ENCODE measurements at places on chromosomes 2 and 18.

DNA sequence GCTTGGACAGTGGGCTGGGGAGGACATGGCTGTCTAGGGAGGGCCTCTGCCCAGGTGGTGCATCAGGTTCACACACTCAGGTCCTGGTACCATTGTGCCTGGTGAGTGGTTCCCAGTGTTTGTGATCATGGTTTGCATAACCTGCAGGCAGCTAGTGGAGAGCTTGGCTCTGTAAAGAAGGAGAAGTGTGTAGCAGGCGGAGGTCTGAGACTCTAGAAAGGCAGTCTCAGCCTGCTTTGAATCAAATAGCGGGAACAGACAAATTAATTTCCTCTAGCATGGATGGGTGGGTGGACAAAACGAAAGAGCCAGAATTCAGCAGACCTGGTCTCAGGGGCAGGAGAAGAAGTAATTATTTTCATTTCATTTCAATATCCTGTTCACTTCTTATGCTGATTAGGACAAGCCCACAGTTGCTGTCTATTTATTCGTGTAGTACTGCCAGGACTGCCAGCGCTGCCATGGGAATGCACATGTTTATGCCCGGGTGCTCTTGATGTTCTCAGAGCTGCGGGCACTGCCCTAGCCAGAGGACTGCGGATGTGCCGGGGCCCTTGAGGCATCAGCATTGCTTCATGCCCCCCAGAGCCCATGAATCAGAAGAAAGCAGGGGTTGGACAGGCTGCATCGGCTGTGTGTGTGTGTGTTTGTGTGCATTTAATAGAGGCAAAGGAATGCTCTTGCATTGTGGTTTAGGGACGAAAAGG is 45.4 kb upstream of the DLX2 start:
- no peak for DNase-seq

- no peak for DNase-seq
Observed at GRCh38 chr2:121774235-121774634, 18.8 kb downstream of the TSN start.

DNA sequence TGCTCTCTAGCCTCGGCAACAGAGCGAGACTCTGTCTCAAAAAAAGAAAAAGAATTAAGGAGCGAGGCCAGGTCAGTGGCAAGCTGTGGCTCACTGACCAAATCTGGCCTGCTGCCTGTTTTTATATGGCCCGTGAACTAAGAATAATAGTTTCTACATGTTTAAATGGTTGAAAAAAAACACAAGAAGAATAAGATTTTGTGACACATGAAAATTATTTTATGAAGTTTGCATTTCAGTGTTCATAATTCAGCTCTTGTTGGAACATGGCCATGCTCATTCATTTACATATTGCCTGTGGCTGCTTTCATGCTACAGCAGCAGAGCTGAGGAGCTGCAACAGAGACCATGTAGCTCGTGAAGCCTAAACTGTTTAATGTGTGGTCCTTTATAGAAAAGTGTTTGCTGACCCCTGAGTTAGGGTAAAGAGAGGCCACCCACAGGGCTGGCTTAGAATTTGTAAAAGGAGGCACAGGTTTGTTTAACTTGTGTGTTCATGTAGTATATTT is 59.5 kb downstream of the MFSD6 start:
- no peak for DNase-seq

DNA sequence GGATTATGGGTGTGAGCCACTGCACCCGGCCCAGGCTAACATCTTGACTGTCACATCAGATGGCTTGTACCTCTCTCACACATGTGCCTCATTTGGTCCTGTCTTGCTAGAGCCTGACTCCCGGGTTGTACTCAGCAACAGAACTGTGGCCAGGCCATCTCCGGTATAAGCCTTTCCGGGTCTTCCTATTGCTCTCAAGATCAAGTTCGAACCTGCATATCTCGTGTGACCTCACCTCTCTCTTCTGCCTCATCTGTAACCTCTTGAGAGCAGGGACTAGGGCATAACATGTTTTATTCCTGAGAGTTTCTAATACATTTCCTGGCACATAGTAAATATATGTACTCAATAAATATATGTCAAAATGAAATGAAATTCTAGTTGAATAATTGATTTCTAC is 114.0 kb downstream of the ACAA2 start:
- no peak for DNase-seq

DNA sequence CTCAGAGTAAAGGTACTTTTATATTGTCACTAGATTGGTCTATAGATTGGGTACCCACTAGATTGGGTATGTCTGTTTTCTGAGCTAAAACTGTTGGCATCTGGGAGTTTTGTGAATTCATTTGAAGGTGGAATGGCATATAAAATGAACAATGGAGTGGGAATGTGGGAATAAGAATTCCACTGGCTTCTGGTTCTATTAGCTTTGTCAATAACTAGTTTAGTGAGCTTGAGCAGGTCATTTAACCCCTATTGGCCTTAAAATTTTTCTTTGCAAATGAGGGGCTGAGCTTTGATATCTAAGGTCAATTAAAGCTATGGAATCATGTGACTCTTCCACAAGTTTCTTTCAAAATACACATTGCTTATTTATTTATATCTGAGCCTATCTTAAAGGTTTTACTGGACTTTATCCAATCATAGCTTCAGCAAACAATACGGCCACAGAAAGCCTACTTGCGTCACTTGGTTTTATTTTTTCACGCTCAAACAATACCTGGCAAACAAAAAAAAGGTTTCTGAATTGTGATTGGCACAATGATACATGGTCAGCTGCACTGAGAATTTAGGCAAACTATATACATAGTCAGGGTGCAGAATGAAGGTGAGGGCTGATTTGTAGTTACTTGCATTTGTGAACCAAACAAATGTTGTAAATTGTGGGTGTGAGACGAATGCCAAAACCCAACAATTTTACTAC is 28.8 kb upstream of the ITPRID2 start:
- no peak for DNase-seq

GRCh38 chr2:39228413-39229209 is 15.2 kb downstream of the CDKL4 start:
- DNase-seq = no peak

DNA sequence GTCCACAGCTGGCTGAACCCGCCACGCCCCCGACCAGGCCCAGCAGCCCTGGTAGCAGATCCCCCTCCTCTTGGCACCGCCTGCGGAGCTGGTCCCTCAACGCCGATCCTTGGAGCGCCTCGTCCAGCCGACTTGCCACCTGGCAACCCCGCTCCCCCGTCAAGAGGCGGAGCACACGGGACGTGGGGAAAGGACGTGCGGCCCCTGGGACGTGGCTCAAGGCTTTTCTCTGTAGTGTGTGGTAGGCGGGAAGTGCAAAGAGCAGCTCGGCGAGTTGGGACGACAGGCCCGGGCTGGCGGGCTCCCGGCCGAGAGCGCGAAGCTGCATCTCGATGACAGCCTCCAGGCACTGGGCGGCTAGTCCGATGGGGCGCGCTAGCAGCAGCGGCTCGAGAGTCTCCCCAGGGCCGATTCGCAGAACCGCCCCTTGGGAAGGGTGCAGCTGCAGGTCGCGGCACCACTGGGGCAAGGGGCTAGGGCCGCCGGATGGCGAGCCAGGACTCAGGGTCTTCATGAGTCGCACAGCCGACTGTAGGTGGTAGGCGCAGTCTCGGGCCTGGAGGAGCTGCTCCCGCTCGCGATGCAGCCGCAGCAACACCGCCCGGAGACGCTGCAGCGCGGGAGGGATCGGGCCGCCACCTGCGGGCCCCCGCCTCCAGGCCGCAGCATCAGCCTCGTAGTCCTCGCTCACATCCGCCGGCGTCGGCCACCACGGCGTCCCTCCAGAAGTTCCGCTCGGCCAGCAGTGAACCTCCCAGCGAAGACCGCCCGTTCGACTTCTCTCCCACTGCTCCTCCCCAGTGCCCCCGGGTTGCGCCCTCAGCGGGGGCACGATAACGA is 617 bp downstream of the CCDC142 start:
- DNase-seq = no peak

- DNase-seq = no peak
Observed at GRCh38 chr2:86073225-86073624, 32.5 kb downstream of the POLR1A start.

GRCh38 chr2:75022516-75022915 is 64.1 kb downstream of the POLE4 start:
- no peak for DNase-seq

- DNase-seq = no peak
Observed at GRCh38 chr2:788227-789032, 111.2 kb upstream of the TMEM18 start.

DNA sequence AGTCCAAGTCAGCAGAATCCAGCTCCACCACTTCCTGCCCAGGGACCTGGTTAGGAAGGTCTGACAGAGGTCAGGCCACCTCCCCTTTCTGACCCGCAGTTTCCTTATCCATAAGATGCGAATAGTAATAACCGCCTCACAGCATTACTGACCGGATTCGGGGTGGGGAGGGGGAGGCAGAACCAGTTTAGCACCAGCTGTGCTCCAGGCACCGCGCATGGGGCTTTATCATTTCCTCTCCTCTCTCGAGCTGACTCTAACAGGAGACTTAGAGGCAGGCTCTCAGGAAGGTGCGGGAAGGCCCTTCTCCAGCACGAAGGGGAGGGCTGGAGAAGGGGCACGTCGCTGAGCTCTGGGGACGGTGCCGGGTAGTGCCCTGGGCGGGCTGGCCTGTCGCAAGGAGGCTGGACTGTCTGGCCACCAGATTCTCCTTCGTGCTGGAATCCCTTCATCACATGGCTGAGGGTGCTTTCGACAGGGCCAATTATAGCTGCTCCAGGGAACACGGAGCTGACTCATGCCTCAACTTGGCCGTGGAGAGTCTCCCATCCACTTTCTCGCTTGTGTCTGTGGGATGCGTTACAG is 5.7 kb downstream of the EHD3 start:
- no peak for DNase-seq

DNA sequence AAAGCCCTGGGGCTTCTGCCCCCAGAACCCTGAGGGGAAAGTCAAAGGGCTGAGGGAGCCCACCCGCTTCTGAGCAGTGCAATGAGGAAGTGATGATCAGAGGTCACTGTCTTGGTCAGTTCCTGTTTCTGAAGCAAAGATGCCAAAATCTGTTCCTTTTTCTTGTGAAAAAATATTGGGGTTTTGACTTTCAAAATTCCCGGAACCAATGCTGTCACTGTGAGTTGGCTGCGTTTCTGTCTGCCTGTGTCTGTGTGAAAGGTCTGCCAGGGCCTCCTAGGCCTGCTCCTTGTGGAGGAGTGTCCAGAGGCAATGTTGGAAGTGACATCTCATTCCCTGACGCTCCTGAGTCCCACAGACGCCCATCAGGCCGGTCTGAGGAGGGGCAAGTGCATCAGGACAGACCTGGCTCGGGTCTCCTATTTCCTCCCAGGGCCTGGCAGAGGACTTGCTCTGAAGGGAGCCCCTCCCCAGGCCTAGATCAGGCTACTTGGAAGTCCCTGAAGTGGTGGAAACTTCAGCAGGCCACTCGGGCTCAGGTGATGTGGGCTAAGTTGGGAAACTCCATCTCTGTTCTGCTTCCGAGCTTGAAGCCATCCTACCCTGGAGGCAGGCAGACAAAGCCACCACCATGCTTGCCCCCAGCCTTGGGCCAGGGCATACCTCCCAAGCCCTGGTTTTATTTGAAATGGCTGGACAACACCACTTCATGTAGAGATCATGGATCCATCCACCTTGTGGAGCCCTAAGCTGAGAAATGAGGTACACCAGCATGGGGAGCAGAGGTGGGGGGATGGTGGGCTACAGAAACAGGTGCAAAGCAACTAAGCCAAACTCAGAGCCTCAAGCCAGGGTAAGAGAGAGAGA is 51.0 kb downstream of the PKDCC start:
- DNase-seq = no peak

DNA sequence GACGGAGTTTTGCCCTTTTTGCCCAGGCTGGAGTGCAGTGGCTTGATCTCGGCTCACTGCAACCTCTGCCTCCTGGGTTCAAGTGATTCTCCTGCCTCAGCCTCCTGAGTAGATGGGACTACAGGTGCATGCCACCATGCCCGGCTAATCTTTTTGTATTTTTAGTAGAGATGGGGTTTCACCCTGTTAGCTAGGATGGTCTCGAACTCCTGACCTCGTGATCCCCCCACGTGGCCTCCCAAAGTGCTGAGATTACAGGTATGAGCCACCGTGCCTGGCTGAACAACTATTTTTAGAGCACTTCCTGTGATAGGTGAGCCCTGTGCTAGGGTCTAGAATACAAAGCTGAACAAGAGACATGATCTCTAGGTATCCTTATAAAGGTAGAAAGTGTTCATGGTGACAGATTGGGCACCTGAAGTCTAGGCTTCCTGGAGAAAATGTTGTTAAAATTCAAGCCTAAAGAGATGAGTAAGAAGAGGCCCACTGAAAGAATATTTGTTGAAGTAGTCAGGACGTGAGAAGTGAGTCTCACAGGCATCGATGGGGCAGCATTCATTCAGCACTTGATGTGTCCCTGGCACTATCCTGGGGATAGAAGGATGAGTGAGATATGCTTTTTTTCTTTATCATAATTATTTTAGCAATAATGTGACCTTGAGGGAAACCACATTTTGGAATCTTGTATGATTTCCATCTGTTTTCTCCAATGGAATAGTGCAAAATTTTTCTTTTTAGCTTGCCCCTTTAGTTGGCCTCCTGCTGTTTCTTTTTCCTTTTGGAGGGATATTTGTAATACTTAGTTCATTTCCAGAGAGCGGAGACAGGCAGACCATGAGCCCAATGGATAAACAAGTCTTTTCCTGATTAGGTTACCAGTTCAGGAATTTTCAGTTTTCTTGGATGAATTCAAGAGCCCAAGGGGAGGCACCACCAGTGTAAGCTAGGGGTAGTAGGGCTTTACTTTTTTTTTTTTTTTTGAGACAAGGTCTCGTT is 5.1 kb downstream of the ZNF236 start:
- no peak for DNase-seq

DNA sequence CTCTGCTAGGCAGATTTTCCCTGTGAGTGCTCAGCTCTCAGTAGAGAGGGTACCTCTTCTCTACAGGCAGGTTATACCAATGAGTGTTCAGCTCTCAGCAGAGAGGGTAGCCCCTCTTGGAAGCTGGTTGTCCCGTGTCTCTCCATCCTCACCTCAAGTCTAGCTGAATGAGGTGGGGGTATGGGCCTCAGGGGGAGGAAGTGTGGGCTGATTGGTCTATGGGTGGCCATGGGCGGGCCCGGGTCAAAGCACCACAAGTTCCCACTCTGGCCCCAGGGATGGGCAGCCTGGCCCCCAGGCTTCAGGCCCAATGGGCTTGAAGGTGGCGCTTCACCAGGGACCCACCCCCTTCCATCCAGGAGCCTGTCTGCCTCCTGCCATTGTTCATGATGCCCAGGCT is 17.0 kb upstream of the MBD2 start:
- no peak for DNase-seq

DNA sequence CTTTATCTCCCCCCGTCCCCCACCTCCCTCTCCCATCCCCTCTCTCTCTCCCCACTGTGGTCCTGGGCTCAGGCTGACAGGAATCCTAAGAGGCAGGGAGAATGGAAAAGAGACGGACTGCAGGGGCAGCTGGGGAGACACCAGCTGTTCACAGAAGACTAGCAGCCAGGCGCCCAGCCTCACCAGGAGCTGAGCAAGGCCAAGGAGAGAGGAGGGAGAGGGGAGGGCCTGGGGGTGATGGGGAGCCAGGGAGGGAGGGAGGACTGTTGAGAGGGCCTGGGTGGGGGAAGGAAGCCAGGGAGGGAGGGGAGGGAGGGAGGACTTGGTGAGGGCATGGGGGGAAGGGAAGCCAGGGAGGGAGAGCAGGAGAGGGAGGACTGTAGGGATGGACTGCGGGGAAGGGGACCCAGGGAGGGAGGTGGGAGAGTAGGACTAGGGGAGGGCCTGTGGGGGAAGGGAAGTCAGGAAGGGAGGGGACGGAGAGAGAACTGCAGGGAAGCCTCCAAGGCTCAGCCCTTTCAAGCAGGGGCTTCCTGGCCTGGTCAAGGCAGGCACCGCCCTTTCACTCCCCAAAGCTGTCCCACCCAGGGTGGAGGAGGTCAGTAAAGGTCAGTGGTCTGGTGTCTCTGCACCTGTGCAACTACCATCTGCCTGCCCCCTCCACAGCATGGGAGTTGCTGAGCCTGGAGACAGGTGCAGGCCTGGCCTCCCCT is 517.7 kb upstream of the MYT1L start:
- DNase-seq = no peak
